Panc1 (cell line): ENCODE measurements at places on chromosomes 1 and 21. TPM values are rescaled to one million over a fixed set of nuclear protein-coding genes. Genes with fewer than 3 reads are reported as not detected.

The BMP8B gene
- total RNA-seq = 3.7 TPM

The SETD4 gene
- total RNA-seq = 15.6 TPM

The KTI12 gene
- 13.1 TPM for total RNA-seq

DNA sequence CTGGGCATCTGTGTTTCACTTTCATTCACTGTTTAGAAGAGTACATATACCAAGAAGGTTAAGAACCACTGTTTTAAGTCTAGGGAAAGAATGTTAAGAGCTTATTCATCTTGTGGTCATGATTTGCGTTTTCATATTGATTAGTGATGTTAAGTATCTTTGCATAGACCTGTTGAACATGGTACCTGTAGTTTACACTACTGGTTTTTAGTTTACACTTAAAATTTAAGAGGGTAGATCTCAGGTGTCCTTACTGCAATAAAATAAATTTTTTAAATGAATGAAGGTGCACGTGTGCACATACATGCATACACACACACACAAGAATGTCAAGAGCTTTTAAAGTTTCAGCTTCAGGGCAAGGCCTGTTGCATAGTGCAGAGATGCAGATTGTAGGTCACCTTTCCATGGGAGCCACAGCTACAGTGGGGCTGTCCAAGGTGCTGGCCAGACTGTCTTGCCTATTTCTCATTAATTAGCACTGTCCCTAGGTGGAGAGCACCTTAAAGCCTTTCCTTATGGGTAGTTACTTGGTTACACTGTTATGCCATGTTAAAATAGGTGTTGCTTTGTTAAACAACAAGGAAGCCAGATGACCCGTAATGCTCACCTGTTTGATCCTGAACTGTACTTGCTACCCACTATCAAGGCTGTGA is 543.0 kb upstream of the DAB1 start:
- no peaks in the 10 kb centered on the region for H3K27me3 ChIP-seq
- no peaks in the 10 kb centered on the region for H3K36me3 ChIP-seq
- H3K4me3 ChIP-seq = no peak overlapping the region
- H3K27ac ChIP-seq = no peak overlapping the region

DNA sequence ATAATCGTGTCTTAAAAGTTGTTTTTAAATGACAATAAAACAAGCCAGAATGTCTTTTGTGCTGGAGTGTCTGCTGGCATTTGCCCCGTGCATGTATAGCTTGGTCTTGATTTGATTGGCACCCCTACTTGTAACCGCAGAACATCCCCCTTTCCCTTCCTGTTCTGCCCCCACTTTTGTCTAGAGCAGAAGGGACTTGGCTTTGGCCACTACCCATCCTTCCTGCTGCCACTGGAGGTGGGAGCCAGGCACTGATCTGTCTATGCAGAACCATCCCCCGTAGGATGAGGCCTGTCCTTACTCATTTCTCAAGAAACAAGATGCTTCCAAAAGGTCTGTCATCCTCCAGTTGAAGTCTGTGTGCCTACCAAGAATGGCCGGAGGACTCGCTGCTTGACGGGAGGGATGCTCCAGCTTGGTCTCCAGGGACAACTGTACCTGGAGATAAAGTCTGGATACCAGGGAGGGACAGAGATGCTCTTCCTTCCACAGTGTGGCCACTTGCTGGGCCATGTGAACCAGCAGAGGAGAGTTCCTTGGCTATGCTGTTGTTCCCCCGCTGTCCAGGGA is 1.1 kb upstream of the SLC27A3 start:
- no peaks in the 10 kb centered on the region for H3K27me3 ChIP-seq
- H3K27ac ChIP-seq = no peak overlapping the region
- peaks cover 6% of the 10 kb centered on the region; the same call in 1 of the 2 replicates for H3K36me3 ChIP-seq
- H3K4me3 ChIP-seq = no peak overlapping the region

DNA sequence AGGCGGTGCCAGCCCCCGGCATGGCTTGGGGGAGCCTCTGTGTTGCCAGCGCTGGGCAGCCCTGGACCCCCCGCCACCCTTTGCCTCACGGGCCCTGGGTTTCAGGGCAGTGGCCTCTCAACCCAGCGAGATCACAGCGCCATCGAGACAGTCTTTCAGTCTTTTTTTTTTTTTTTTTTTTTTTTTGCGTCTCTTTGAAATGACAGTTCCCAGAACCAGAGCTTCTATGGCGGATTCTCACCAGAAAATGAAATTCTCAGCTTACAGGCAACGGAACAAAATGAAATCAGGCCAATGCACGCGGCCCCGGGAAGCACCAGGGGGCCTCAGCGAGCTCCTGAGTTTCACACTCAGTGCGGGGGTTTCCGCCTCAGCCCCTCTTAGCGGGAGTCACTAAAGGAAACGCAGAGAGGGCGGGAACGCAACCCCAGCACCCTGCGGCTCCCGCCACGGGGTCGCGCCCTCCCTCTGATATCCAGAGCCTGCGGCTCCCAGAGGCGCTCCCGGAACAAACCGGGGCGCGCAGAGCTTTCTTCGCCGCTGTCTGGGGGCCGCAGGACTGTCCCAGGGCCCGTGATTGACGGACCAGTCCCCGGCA is 8.0 kb upstream of the COL6A1 start:
- 0 out of 2 replicates have a peak overlapping the region, but pooled peaks have one; percentile 29 for H3K27ac ChIP-seq
- peak overlapping the region; percentile 50 for H3K4me3 ChIP-seq
- no peak for DNase-seq
- H3K36me3 ChIP-seq = no peaks in the 10 kb centered on the region
- peaks cover 3% of the 10 kb centered on the region; the same call in 1 of the 2 replicates for H3K4me1 ChIP-seq

GRCh38 chr1:212457740-212458338 is 25.1 kb downstream of the NENF start:
- no peak overlapping the region for H3K4me3 ChIP-seq
- H3K27me3 ChIP-seq = no peaks in the 10 kb centered on the region
- H3K4me1 ChIP-seq = no peaks in the 10 kb centered on the region
- no peak for DNase-seq
- H3K36me3 ChIP-seq = no peaks in the 10 kb centered on the region

DNA sequence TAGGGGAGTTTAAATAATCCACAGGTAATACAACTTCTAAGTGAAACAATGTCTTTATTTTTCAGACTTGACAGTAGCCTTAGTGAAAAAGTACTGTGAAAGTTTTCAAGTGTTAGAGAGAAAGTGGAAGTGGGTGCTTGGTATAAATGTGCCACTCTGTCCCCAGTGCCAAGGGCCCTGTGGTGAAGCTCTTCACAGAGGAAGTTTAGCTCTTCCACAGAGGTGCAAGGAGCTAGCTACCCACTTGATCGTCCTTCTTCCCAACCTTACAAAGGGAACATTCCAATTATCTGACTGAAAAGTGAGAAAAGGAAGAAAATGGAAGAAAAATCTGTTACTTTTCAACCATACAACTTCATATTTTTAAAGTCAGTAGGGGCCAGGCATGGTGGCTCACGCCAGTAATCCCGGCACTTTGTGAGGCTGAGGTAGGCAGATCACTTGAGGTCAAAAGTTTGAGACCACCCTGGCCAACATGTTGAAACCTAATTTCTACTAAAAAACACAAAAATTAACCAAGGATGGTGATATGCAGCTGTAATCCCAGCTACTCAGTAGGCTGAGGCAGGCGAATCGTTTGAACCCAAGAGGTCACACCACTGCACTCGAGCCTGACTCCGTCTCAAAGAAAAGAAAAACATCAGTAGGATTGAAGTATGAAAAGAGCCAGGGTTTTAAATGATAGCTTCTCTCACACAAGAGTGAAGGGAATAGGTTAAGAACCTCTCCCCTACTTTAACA is 41.0 kb upstream of the PTPRC start:
- H3K27ac ChIP-seq = no peak overlapping the region
- no peaks in the 10 kb centered on the region for H3K4me1 ChIP-seq
- no peaks in the 10 kb centered on the region for H3K36me3 ChIP-seq
- no peak overlapping the region for H3K4me3 ChIP-seq
- DNase-seq = no peak

DNA sequence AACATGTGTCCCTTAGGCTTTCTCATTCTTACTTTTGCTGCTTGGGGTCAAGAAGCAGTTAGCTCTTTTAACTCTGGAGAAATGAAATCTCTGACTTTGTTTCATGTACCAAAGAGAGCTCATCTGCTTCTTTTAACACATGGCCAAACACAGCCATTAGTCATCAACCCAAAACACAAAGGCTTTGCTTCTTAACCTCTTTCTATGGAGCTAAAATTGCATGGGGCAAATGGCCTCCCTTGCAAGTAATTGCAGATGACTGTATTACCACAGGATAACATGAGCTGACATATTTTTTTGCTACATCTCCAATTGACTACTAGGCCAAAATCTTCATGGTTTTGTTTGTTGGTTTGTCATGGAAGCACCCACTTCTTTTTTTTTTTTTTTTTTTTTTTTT is 300.9 kb downstream of the BRINP3 start:
- no peaks in the 10 kb centered on the region for H3K4me1 ChIP-seq
- no peak overlapping the region for H3K27ac ChIP-seq
- H3K27me3 ChIP-seq = no peaks in the 10 kb centered on the region
- DNase-seq = no peak
- H3K4me3 ChIP-seq = no peak overlapping the region

DNA sequence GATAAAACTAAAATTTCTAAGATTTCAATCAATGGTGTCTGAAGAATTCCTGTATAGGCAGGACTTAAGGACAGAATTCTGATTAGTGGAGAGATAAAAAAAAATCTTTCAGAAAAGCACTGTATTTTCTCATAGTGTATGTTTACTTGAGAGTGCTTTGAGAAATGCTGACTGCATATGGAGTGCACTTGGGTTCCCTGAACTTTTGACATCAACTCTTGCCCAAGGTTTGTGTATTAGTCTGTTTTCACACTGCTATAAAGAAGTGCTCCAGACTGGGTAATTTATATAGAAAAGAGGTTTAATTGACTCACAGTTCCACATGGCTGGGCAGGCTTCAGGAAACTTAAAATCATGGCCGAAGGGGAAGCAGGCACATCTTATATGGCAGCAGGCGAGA is 275.0 kb downstream of the LRRC40 start:
- DNase-seq = no peak
- H3K4me3 ChIP-seq = no peak overlapping the region

DNA sequence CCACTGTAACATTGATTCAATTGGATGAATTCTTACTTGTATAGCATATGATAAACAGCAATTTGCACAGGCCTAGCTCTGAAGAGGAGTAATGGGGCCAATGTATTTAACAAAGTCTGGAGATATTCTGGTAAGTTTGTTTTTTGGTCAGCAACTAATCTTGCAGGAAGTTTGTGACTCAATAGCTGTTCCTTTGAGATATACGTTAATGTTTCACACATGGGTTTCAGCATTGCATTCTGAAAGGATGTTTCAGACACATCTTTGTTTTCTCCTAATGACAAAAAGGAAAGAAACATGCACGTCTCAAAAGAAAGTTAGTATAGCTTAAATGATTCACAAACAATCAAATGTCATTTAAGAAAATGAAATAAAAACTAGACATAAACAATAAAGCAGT is 49.0 kb downstream of the LTN1 start:
- no peak for DNase-seq
- no peak overlapping the region for H3K4me3 ChIP-seq
- peaks cover 11% of the 10 kb centered on the region; the same call in 1 of the 2 replicates for H3K36me3 ChIP-seq
- H3K27ac ChIP-seq = peak overlapping the region; percentile 17; the same call in 1 of the 2 replicates

DNA sequence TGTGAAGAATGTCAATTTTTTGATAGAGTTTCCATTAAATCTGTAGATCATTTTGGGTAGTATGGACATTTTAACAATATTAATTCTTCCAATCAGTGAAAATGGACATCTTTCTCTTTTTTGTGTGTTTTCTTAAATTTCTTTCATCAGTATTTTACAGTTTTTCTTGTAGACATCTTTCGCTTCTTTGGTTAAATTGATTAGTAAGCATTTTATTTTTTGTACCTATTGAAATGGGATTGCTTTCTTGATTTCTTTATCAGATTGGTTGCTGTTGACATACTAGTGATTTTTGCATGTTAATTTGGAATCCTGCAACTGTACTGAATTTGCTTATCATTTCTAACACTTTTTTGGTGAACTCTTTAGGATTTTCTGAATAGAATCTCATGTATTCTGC is 683.2 kb upstream of the NCAM2 start:
- H3K36me3 ChIP-seq = no peaks in the 10 kb centered on the region
- no peaks in the 10 kb centered on the region for H3K4me1 ChIP-seq
- H3K27me3 ChIP-seq = no peaks in the 10 kb centered on the region
- no peak overlapping the region for H3K4me3 ChIP-seq
- H3K27ac ChIP-seq = no peak overlapping the region

GRCh38 chr1:44688760-44689446 is 14.4 kb downstream of the ARMH1 start:
- DNase-seq = no peak
- no peaks in the 10 kb centered on the region for H3K27me3 ChIP-seq
- no peak overlapping the region for H3K27ac ChIP-seq
- H3K4me3 ChIP-seq = no peak overlapping the region
- H3K4me1 ChIP-seq = peaks cover 5% of the 10 kb centered on the region; the same call in 1 of the 2 replicates

DNA sequence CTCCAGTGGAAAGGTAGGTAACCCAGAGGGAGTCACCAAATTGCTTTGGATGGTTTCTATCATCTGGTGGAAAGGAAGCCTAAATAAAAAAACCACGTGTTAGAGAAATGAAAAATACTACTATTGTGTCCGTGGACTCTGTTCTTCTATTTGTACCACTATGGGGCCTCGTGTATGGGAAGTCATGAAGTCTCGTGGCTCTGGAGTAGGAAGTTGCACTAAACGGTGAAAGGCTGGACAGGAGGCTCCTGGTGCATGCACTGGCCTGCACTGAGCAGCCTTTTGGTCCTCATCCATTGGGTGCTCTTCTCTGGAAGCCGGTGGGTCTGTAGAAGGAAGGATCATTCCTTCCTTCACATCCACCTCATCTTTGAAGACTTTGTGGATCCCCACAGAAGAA is 17.0 kb downstream of the F3 start:
- H3K27ac ChIP-seq = no peak overlapping the region
- H3K36me3 ChIP-seq = no peaks in the 10 kb centered on the region
- no peak for DNase-seq
- no peak overlapping the region for H3K4me3 ChIP-seq
- no peaks in the 10 kb centered on the region for H3K4me1 ChIP-seq
- H3K27me3 ChIP-seq = no peaks in the 10 kb centered on the region

- no peaks in the 10 kb centered on the region for H3K27me3 ChIP-seq
- no peak for DNase-seq
- H3K4me1 ChIP-seq = peaks cover 15% of the 10 kb centered on the region
- peaks cover 5% of the 10 kb centered on the region; the same call in 1 of the 2 replicates for H3K36me3 ChIP-seq
Observed at GRCh38 chr1:11059155-11059967, 457 bp downstream of the SRM start.

- no peak overlapping the region for H3K4me3 ChIP-seq
- H3K36me3 ChIP-seq = no peaks in the 10 kb centered on the region
- H3K27me3 ChIP-seq = no peaks in the 10 kb centered on the region
- no peak overlapping the region for H3K27ac ChIP-seq
- H3K4me1 ChIP-seq = no peaks in the 10 kb centered on the region
Observed at GRCh38 chr1:143497374-143497747, 474.4 kb downstream of the FAM72C start.

DNA sequence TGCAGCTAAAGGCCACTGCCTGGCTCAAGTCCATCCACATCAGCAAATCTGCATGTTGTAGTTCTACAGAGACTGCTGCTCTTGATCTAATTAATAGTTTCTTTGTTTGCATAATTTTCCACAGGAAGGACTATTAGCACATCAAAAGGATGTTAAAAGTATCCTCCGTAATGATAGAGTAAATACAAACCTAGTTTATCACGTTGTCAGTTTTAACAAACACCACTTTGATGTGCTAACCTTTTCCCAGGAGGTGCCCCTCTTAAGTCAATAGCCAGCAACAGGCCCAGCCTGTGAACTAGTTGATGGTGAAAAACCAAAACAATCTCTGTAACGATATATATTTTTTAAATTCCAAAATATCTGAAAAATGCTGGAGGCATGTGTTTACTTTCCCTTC is 64.2 kb upstream of the SLC22A15 start:
- H3K4me1 ChIP-seq = no peaks in the 10 kb centered on the region
- H3K4me3 ChIP-seq = no peak overlapping the region
- no peaks in the 10 kb centered on the region for H3K36me3 ChIP-seq
- H3K27ac ChIP-seq = no peak overlapping the region
